PC-3 (cell line): ENCODE measurements at places on chromosomes 7 and 10.

- DNase-seq: no peak
Observed at GRCh38 chr10:51767103-51767763, 67.8 kb upstream of the CSTF2T start.

DNA sequence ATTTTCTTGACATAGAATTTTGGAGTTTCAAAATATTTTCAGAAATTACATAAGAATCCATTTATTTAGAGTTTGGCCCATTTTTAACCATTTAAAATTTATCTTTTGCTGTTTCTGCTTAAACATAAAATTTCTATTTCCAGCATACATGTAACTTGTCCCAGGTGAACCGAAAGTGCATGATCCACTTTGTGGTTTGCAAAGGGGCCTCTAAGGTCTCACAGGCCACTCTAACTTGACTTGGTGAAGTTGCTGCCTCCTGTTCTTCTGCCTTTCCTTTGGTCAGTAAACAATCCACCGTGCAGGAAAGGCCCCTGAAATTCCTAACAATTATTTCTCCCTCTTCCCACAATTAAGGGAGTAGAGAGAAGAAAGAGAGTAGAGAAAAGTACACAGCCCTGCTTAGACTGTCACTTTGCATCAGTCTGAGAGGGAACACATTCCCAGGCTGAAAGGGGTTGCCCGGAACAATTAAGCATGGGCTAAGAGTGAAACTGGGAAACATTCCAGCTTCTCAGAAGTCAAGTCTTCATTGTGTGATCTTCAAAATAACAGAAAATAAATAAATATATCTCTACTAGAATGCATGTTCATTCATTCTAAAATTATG, 79.5 kb upstream of the SEMA3A start:
- no peak for DNase-seq

DNA sequence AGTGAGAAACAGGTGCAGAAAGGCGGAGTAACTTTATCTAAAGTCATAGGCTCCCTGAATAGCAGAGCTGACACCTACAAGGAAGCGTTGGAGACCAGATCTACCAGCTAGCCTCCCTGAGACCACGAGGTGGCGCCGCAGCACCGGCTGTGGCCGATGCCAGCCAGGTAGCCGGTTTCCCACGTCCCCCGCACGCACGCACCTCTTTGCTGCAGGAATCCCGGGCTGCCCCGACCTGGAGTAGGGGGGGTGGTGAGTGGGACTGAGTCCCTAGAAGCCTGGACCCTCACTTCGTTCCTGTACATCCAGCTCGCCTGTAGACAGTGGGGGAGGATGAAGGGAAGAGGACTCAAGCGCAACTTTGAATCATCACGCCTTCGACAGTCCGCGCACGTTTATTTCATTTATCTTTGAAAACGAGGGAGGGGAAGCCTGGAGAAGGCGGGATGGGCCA, 3.7 kb downstream of the ELOVL3 start:
- DNase-seq: peak; percentile 82

DNA sequence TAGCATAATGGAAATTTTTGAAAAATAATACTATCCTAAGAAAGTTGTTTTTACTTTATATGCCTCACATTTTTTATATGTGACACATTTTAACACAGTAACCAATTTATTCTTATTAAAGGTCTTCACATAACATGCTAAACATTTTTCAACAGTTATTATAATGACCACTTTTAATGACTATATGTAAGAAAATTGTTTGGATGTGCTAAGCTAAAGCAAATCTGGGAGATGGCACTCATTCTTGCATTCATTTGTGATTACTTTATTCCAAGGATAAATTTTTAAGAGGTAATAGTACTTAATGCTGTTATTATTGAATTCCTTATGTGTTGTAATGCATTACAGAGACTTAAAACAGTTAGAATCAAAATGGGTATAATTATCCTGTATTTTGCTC, 88.1 kb downstream of the ANKIB1 start:
- no peak for DNase-seq

- DNase-seq: peak; percentile 74
Observed at GRCh38 chr10:69636626-69637605, 6.9 kb downstream of the FAM241B start.

DNA sequence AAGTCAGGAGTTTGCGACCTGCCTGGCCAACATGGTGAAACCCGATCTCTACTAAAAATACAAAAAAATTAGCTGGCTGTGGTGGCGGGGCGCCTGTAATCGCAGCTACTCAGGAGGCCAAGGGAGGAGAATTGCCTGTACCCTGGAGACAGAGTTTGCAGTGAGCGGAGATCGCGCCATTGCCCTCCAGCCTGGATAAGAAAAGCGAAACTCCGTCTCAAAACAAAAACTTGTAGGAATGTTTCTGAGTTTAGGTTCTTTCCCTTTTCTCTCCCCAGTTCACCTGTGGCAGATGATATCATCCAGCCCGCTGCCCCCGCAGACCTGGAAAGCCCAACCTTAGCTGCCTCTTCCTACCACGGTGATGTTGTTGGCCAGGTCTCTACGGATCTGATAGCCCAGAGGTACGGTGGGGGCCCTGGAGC, 138.8 kb upstream of the BTBD16 start:
- DNase-seq: no peak
